ENCODE measurements at places on chromosomes 3 and 15. TPM values are rescaled to one million over a fixed set of nuclear protein-coding genes. Genes with fewer than 3 reads are reported as not detected.

DNA sequence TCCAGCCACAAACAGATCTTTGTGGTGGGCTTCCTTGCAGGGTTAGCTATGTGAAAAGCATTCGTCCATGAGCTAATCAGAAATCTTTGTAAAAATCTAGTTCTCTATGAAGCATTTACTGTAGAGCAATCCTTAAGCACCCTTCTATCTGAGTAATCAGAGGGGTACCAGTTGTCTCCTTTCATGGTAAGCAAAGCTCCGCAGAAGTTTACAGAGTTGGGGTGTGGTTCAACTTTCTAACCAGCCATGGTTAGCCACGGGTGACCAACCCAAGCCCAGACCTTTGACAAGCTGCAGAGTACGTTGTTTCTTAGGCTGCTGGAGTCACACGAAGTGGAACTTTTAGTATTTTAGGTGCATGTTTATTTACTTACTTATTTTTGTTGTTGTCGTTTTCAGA is 77.4 kb downstream of the FLNB start:
- no peak for DNase-seq

DNA sequence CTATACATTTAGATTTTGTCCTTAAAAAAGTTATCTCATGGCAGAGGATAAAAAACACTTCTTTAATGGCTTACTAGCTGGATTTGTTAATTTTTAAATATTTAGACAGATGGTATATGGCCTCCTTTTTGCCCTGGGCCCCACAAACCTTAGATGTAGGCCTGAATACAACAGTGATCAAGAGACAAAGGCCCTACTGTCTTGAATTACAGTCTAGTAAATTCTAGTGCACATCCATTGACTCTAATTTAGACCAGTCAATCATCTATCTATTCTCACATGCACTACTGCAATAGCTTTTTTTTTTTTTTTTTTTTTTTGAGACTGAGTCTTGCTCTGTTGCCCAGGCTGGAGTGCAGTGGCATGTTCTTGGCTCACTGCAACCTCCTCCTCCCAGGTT is 452.8 kb downstream of the FHIT start:
- DNase-seq = no peak

DNA sequence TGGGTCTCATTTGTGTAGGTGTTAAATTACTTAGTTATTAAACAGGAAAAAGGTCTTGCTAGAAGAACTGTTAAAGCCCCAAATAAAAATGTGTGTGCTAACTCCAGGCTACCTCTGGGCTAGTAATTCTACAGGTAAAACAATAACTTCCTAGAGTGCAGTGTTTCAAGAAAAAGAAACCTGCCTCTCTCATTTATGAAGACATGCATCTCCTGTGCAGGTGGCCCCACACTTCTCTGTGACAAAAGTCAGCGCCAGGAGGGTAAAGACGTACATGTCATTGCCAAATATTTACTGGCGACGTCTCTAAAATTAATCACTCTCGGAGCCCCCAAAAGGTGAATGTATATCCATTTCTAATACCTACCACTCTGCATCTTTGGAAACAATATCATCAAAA is 131.7 kb downstream of the FOXP1 start:
- no peak for DNase-seq

Gene CCR3
- not detected for total RNA-seq

Gene ZBTB20
- 21.2 TPM for total RNA-seq

All from colonic mucosa (tissue), 4 donors.